ENCODE measurements at places on chromosomes 12 and 14. TPM values are rescaled to one million over a fixed set of nuclear protein-coding genes. Genes with fewer than 3 reads are reported as not detected.

TOGARAM1 gene
- polyA plus RNA-seq = 38.6 TPM

KLRB1 gene
- 5.3 TPM for polyA plus RNA-seq

MYH6 gene
- polyA plus RNA-seq = 0.17 TPM

DNA sequence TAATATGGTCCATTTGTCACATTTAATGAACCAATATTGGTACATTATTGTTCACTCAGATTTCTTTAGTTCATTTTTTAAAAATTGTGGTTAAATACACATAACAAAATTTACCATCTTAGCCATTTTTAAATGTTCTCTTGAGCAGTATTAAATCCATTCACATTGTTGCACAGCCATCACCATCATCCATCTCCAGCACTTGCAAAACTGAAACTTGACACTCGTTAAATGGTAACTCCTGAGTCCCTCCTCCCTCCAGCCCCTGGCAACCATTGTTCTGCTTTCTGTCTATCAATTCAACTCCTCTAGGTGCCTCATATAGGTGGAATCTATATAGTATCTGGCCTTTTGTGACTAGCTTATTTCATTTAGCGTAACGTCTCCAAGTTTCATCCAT lies 86.4 kb downstream of the ACACB start:
- no peak for DNase-seq

DNA sequence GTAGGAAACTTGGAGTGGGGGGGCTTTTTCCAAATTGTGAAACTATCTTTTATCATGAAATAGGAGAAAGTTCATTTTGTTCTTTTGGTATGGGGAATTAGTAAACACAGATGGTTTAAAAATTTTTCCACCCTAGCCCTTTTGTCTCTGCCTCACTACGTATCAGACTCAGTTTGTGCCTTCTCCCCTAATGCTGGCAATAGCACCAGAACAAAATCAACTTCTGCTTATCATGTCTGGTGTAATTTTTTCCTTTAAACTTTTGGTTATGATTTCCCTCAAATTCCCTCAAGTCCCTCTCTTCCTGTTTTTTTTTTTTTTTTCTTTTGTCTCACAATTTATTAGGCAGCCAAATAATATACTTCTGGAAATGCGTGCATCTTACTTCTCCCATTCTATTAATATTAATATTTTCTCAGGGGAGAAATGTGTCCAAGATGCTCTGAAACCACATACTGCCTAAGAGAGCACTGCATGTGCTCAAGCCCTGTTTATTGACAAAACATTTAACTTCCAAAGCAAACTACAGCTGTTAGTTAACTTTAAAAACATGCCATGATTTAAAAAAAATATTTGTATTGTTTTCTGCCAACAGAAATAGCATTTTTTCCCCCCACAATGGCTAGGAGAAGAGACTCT lies 35.4 kb downstream of the TESPA1 start:
- no peak for DNase-seq

- DNase-seq = peak; percentile 40
These were observed 227.3 kb downstream of the KTN1 start for GRCh38 chr14:55807053-55807880.

TOMM20L gene
- polyA plus RNA-seq = 1.4 TPM

HOXC12 gene
- 0.03 TPM for polyA plus RNA-seq

GRCh38 chr12:21453312-21453852 lies 15.9 kb downstream of the PYROXD1 start:
- DNase-seq = no peak

GRCh38 chr12:99136516-99136915 lies 491.4 kb downstream of the APAF1 start:
- no peak for DNase-seq

DNA sequence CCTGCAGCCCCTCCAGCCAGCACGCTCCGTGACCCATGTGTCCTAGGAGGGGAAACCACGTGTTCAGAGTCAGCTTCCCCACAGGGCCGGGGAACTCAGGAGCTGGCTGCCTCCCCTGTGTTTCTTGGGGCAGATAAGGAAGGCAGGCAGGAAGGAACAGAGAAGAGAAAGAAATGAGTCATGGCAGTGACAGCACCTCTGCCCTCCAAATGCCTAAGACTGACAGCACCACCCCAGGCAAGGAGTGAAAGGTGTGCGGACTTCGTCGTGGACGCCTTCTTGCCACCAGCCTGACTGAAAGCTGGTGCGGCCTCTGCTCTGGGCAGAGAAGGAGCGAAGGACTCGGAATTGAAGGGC lies 167.0 kb upstream of the FKBP4 start:
- no peak for DNase-seq

- no peak for DNase-seq
These were observed 12.3 kb downstream of the BTBD7 start for GRCh38 chr14:93320489-93320888.

DNA sequence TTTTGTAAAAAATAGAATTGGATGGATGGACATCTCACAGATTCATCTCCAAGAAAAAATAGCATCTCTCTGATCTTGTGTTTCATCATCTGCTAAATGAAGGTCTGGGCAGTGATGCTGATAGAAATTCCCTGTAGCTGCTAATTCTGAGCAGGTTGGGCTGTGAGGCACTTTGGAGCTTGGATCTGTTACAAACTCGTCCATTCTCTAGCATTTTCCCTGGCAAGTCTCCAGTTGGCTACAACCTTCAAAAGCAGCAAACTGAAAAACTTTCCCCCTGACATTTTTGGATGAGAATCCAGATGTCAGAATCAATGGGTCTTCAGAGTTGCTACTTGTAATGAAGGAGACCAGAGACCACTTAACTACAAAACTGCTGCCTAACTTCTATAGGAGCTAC lies 72.7 kb downstream of the TPH2 start:
- no peak for DNase-seq

DNA sequence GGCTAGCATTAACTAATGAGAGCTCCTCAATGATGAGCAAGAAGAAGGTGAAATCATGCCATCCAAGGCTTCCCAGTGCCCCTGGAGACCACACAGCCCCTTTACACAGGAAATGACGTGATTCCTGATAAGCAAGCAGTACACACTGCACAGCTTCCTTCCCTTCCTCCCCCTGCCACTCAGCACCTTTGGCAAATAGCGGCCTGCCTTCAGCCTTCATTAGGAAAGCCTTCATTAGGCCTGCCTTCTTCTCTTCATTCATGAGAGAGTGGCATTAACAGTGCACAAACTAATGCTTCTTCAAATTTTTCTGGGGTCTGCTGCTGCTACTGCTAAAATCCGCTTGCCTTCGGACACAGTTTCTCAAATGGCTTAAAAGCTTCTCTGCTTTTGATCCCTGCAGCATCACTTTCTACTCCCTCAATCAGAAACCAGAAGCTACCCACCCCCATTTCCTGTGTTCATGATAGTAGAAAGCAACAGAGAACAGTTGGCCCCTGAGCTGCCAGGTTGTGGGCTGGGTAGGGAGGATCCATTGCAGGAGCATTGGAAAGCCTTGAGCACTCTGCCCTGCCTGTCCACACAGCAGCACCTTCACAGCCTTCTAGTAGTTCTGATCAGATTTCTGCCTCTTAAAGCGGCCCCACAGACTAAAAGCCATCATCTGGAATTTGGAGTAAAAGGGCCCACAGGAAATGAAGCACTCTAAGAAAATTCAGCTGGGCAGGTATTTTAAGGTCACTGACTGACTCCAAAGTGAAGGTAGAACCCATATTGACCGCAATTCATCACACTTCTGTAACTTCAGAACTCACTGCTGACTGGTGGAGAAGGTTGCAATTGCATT lies 103.8 kb upstream of the ETV6 start:
- no peak for DNase-seq

DNA sequence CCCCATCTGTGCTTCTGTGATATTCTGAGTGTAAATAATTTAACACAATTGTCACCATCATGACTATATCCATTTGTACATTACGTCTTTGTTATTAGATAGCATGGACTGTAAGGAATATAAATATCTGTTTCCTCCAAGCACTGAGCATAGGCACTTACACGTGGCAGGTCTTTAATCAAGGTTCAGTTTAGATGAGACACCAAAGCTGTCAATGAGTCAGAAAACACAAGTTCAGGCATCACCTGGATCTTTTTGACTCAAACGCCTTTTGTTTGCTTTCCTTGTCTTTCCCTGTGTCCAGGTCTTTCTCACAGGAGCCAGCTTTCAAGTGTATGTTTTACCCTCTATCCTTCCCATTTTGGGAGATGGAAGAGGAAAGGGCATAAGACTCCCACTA lies 163.2 kb upstream of the CCDC198 start:
- DNase-seq = no peak

INHBC gene
- 0.22 TPM for polyA plus RNA-seq

RNASE2 gene
- polyA plus RNA-seq = 1.3 TPM

GRCh38 chr12:32727237-32727636 lies 28.5 kb downstream of the YARS2 start:
- no peak for DNase-seq

PLD4 gene
- 4.3 TPM for polyA plus RNA-seq

DNA sequence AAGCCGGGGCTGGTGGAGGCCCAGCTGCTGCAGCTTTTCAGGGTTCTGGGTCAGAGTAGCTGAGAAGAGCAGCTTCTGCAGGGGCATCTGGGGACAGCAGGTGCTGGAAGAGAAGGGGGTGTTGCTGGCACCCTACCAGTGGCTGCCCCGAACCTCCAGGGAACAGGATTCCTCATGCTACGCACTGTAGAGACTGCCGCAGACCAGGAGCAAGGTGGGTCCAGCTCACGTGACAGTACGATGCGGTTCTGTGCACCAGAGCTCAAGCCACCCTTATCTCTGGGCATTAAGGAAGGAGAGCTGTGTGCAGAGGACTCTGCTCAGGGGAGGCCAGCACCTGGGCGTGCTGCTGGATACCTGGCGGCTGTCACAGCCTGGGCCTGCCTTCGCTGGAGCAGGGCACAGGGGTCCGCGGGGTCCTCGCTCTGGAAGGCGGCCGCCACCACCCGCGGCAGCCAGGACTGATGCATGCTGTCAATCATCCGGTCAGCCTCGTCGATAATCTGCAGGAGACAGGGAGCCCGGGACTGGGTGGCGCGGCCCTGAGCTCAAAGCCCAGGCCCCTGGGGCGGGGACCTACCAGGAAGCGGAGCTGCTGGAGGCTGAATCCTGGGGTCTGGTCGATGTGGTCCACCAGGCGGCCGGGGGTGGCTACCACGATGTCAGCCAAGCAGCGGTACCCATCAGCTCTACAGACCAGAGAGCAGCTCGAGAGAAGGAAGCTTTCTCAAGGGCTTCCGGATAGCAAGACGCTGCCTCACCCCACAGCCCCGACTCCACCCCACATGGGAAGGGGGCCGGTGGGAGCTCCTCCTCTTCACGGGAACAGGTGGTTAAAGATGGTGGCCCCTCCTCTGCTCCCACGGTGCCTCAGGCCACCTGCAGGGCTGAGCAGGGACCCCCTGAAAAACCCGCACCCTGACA lies 2.9 kb downstream of the DDX51 start:
- no peak for DNase-seq

DNA sequence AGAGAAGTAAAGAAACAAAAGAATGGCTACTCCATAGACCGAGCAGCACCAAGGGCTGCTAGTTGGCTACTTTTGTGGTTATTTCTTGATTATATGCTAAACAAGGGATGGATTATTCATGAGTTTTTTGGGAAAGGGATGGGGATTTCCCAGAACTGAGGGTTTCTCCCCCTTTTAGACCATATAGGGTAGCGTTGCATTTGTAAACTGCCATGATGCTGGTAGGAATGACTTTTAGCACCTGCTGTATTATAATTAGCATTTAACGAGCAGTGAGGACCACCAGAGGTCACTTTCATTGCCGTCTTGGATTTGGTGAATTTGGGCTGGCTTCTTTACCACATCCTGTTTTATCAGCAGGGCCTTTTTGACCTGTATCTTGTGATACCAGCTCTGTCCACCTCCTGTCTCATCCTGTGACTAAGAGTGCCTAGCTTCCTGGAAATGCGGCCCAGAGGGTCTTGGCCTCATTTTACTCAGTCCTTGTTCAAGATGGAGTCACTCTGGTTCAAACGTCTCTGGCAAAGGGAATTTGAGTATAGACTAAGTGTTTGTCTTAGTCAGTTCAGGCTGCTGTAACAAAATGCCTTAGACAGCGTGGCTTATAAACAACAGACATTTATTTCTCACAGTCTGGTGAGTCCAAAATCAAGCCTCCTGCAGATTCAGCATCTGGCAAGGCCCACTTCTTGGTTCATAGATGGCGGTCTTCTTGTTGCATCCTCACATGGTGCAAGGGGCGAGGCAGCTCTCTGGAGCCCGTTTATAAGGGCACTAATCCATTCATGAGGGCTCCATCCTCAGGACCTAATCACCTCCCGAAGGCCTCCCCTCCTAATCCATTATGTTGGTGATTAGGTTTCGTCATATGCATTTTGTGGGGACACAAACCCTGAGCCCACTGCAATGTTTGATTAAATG lies 348.3 kb upstream of the SFSWAP start:
- DNase-seq = no peak

- DNase-seq = no peak
These were observed 197.8 kb downstream of the PTPRO start for GRCh38 chr12:15520083-15520482.

- no peak for DNase-seq
These were observed 25.3 kb downstream of the MUCL1 start for GRCh38 chr12:54879579-54879978.

- DNase-seq = no peak
These were observed 218.5 kb downstream of the PHLDA1 start for GRCh38 chr12:75813072-75813471.

- DNase-seq = no peak
These were observed 33.1 kb downstream of the IRF2BPL start for GRCh38 chr14:76995279-76996035.

- DNase-seq = no peak
These were observed 30.5 kb upstream of the DDHD1 start for GRCh38 chr14:53183611-53184010.

- DNase-seq = no peak
These were observed 164.1 kb downstream of the EPS8 start for GRCh38 chr12:15625075-15625474.

GRCh38 chr12:111869671-111870070 lies 27.6 kb downstream of the MAPKAPK5 start:
- no peak for DNase-seq

- no peak for DNase-seq
These were observed 39.4 kb upstream of the PPP2R5C start for GRCh38 chr14:101721951-101722661.

ASIC1 gene
- polyA plus RNA-seq = 4.6 TPM
